ENCODE measurements at places on chromosomes 4 and X. TPM values are rescaled to one million over a fixed set of nuclear protein-coding genes. Genes with fewer than 3 reads are reported as not detected.

DMD gene
- total RNA-seq = 65.4 TPM

TRIM2 gene
- 459 TPM for total RNA-seq

PHKA1 gene
- total RNA-seq = 4.6 TPM

RAI2 gene
- total RNA-seq = 13.6 TPM

NUP62CL gene
- 0.64 TPM for total RNA-seq

ZMAT1 gene
- total RNA-seq = 23.9 TPM

IL1RAPL2 gene
- 2.2 TPM for total RNA-seq

TMLHE gene
- total RNA-seq = 23.5 TPM

TMPRSS11F gene
- not detected for total RNA-seq

ARMCX4 gene
- total RNA-seq = 28.5 TPM

TECRL gene
- not detected for total RNA-seq

ZNF732 gene
- total RNA-seq = 0.33 TPM

SRPK3 gene
- 8.6 TPM for total RNA-seq

CXCR3 gene
- not detected for total RNA-seq
